ENCODE measurements at places on chromosomes 7 and 10. TPM values are rescaled to one million over a fixed set of nuclear protein-coding genes. Genes with fewer than 3 reads are reported as not detected.

The TMEM184A gene
- total RNA-seq = not detected

DNA sequence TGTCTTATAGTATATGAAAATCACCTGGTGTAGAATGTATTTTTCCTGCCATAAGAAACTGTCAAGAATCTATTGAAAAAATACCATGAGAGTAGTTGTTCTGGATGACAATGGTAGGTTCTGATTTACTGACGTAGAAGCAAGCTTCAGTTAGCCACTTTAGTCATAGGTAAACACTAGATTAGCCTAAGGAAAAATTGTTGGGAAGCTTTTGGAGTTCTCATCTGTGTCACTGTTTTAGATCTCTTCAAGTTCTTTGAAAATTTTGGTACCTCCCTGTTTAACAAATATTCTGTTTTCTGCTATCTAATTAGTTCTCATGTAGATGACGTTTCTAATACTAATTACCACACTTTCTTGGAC, 131.8 kb downstream of the ADK start:
- no peak overlapping the region for H3K4me3 ChIP-seq
- H3K36me3 ChIP-seq = no peaks in the 10 kb centered on the region
- peaks cover 6% of the 10 kb centered on the region for H3K4me1 ChIP-seq

DNA sequence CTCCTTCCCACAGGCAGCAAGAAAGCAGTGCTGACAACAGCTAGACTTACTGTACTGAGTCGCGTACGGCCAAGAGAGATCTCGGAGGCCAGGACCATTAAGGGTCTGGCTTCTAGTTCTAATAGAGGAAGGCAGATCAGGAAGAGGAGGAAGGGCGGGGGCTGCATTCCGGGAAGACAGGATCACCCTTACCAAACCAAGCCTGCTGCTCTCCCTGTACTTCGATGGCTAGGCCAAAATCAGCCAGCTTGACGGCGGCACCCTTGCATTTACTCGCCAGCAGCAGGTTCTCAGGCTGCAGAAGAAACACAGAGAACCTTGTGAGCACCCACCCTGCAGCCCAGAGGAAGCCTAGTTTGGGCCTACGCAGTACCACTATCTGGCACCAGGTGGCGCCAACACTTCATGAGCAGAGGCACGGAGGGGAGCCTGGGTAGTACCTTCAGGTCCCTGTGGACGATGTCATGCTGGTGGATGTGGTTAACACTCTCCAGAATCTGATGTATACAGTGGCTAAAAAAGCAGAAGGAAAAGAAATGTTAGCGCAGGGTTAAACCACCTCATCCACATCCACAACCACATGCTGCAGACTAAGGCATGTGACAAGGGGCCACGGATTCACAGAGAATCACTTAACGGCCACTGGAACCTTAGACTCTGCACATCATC, 25.4 kb downstream of the CAMK2G start:
- H3K4me3 ChIP-seq = no peak overlapping the region
- H3K36me3 ChIP-seq = peaks cover 73% of the 10 kb centered on the region

The CTAGE4 gene
- total RNA-seq = 1.2 TPM

GRCh38 chr7:105614341-105614840, 33.1 kb upstream of the EFCAB10 start:
- no peak overlapping the region for H3K4me3 ChIP-seq
- no peaks in the 10 kb centered on the region for H3K27me3 ChIP-seq
- H3K27ac ChIP-seq = no peak overlapping the region
- peaks cover 6% of the 10 kb centered on the region for H3K36me3 ChIP-seq

DNA sequence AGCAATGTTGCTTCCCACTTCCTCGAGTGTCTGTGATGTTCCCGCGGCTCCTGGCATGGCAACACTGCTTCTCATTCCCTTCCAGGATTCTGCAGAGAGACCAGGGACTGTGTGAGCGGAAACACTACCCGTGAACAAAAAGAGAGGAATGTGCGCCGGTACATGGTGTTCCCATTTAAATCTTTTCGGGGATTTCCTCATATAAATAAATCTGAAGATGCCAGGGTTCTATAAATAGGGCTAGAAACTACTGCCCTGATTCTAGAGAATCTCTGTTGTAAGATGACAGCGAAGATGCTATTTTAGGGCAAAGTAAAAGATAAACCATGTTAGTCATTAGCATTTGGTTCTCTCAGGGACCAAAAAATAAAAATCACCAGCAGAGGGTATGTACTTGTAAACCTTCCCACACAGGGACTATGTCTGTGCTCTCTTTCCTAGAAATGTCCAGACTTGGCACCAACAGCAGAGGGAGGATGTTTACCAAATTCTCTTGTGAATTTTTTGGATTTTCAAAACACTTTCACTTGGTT, 92.2 kb upstream of the DDC start:
- no peaks in the 10 kb centered on the region for H3K27me3 ChIP-seq
- no peak overlapping the region for H3K27ac ChIP-seq
- peaks cover 20% of the 10 kb centered on the region for H3K4me1 ChIP-seq
- H3K4me3 ChIP-seq = no peak overlapping the region
- peak; percentile 1 for DNase-seq

The SFMBT2 gene
- 40.9 TPM for total RNA-seq

DNA sequence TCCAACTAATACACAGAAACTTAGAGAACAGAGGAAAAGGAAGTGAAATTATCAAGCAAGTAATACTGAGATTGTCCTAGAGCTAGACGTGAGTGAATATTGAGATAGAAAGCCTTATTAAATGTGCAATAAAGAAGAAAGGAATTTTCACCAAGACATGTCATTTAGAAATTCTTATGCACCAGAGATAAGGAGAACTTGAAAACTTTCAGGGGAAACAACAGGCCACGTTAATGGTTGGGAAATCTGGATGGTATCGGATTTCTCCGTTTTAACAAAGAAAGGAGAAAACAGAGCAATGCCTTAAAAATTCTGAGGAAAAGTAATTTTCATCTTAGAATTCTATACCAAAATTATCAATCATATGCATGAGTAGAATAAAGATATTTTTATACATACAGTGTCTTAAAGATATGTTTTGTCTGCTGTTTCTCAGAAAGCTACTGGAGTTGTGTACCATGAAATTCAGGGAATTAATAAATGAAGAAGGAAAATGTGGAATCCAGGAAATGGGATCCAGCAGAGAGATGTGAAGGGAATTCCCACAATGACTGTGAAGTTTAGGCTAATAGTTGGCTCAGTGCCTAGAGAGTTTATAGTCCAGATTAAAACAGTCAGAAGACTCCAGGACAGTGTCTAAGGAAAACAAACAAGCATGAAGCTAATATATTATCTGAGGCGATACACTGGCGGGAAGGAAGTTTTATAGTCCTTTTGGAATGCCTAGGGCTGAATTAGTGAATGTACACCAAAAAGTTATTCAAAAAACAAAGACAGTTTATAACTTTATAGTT, 159.5 kb downstream of the PPP1R9A start:
- no peak for DNase-seq
- no peaks in the 10 kb centered on the region for H3K4me1 ChIP-seq
- no peaks in the 10 kb centered on the region for H3K36me3 ChIP-seq
- no peaks in the 10 kb centered on the region for H3K27me3 ChIP-seq
- no peak overlapping the region for H3K27ac ChIP-seq

GRCh38 chr7:126978865-126979264, 273.9 kb downstream of the GRM8 start:
- H3K4me3 ChIP-seq = no peak overlapping the region
- H3K4me1 ChIP-seq = no peaks in the 10 kb centered on the region
- no peaks in the 10 kb centered on the region for H3K36me3 ChIP-seq
- no peak for DNase-seq
- no peak overlapping the region for H3K27ac ChIP-seq

The SNX10 gene
- total RNA-seq = 34.3 TPM

The CYP3A7 gene
- not detected for total RNA-seq

- H3K4me1 ChIP-seq = no peaks in the 10 kb centered on the region
- DNase-seq = no peak
- H3K4me3 ChIP-seq = no peak overlapping the region
- H3K36me3 ChIP-seq = no peaks in the 10 kb centered on the region
- H3K27me3 ChIP-seq = no peaks in the 10 kb centered on the region
- no peak overlapping the region for H3K27ac ChIP-seq
These were observed 74.0 kb upstream of the TRIL start for GRCh38 chr7:29032146-29032545.

- H3K36me3 ChIP-seq = no peaks in the 10 kb centered on the region
- H3K4me3 ChIP-seq = no peak overlapping the region
These were observed 609.0 kb upstream of the DPP6 start for GRCh38 chr7:153443032-153443701.

The CFAP70 gene
- 2.5 TPM for total RNA-seq

- no peak overlapping the region for H3K4me3 ChIP-seq
- no peaks in the 10 kb centered on the region for H3K36me3 ChIP-seq
- no peaks in the 10 kb centered on the region for H3K27me3 ChIP-seq
These were observed 1.3 kb upstream of the TRPV6 start for GRCh38 chr7:142886866-142887265.

The LUC7L2 gene
- 150 TPM for total RNA-seq

DNA sequence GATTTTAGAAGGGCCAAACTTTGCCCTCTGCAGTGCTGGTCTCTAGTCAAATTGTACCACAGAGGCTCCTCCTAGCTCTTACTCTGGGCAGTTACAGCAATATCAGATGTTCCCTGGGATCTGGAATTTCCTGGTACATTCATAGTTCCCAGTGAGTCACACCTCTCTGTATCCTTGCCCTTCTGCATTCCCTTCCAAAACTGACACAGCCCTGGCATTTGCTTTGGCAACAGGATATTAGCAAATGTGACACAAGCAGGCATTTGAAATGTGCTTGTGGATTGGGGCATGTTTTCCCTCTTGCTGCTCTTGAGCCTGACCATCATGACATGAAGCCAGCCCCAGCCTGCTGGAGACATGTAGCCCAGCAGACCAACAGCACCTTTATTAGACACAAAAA, 284.7 kb upstream of the AKR1E2 start:
- H3K27me3 ChIP-seq = no peaks in the 10 kb centered on the region
- H3K4me3 ChIP-seq = no peak overlapping the region
- no peak for DNase-seq
- H3K27ac ChIP-seq = no peak overlapping the region

DNA sequence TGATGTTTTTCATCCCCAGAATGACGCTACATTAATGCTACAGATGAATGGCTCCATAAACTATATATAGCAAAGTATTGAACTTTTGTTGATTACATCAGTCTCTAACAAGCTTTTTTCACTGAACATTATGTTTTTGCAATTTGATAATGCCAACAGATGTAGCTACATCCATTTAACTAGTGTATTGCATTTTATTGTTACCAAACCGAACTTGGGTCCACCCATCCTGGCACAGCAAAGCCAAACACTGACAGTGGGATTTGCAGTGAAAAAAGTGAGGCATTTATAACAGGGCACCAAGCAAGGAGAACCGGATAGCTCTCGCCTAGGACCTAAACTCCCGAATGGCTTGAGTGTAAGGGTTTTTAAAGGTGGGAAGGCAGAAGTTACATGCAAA, 182.8 kb upstream of the TNS3 start:
- H3K36me3 ChIP-seq = no peaks in the 10 kb centered on the region
- H3K27ac ChIP-seq = no peak overlapping the region
- H3K27me3 ChIP-seq = no peaks in the 10 kb centered on the region
- no peaks in the 10 kb centered on the region for H3K4me1 ChIP-seq
- no peak for DNase-seq

DNA sequence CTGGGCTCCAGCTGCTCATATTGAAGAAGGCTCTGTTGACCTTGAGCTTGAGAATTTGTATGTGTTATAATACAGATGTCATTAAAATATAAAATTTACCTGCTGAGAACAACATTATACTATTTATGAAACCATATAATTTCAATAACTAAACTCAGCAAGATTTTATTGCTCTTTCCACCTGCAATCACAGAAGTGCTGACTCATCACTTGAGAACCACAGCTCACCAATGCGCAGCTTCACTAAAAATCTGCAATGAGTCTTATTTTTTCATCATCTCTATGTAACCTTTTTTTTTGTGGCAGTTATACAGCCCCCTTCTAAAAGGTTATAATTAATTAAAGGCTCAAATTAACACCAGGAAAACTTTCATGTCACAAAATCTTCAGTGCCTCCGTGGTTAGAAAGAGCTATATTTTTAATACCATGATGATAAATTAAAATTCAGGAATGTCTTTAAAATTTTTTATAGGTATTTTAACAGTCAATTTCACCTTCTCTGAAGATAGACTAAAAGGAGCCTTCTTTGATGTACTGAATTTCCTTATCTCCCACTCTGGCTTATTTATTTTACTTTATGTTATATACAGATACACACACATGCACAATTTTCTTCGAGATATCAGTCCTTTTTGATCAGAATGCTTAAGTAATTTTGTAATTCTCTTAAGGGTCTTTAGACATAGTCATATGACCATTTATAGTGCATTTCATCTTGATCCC, 102.7 kb downstream of the EVX1 start:
- DNase-seq = no peak
- no peak overlapping the region for H3K4me3 ChIP-seq
- no peak overlapping the region for H3K27ac ChIP-seq
- H3K4me1 ChIP-seq = no peaks in the 10 kb centered on the region
- no peaks in the 10 kb centered on the region for H3K36me3 ChIP-seq

The TRIM50 gene
- not detected for total RNA-seq

The PDCD11 gene
- 56.3 TPM for total RNA-seq

DNA sequence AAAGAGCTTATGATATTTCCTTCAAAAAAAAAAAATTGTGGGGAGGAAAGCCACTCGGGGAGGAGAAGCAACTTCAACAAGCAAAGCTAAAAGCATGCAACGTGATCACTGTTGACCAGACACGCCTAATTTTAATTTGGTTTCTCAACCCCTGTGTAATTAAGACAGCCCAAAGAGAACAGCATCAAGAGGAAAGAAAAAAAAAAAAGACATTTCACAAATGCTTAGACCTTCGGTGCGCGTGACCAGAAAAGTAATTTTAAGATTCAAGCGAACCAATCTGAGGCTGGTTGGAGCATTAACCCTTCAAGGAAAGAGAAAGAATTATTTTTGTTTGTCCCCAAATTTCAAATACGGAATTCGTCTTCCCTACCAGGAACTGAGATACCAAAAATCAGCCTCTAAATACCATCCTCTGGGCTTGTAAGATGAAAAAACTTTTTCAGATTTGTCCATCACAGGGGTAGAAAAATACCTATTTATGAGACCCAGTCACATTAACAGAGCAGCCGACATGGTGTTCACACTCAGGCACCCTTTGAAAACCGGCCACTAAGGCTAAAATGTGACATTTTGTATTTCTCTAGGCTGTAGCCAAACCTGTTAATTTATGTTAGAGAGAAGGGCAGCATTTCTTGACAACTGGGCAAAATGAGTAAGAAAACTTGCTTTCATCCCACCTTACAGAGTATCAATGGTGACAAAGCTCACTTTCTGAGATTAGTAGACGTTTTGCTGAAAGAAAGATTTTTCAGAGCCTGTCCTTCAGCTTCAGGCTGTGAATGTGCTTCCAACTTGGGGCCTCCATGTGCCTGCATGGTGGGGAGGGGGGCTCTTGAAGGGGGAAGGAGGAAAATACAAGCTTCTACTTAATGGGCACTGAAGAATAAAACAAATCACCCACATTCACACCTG, 179.9 kb upstream of the KLF14 start:
- H3K4me3 ChIP-seq = peak overlapping the region; percentile 66
- H3K4me1 ChIP-seq = peaks cover 52% of the 10 kb centered on the region

DNA sequence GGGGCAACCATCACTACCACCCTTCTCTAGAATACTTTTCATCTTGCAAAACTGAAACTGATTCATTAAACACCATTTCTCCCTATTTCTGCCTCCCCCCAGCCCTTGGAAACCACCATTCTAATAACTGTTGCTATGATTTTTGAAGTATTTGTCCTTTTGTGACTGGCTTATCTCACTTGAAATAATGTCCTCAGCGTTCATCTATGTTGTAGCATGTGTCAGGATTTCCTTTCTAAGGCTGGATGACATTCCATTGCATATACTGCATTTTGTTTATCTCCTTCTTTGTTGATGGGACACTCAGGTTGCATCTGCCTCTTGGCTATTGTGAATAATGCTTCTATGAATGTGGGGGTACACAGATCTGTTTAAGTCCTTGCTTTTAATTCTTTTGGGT, 327.6 kb upstream of the ZNF32 start:
- no peaks in the 10 kb centered on the region for H3K27me3 ChIP-seq
- H3K27ac ChIP-seq = no peak overlapping the region
- H3K36me3 ChIP-seq = no peaks in the 10 kb centered on the region
- DNase-seq = no peak
